ENCODE measurements at places on chromosomes 2 and 18.

- no peak for DNase-seq
These were observed 1432.2 kb upstream of the ACVR2A start for GRCh38 chr2:146412625-146413024.

DNA sequence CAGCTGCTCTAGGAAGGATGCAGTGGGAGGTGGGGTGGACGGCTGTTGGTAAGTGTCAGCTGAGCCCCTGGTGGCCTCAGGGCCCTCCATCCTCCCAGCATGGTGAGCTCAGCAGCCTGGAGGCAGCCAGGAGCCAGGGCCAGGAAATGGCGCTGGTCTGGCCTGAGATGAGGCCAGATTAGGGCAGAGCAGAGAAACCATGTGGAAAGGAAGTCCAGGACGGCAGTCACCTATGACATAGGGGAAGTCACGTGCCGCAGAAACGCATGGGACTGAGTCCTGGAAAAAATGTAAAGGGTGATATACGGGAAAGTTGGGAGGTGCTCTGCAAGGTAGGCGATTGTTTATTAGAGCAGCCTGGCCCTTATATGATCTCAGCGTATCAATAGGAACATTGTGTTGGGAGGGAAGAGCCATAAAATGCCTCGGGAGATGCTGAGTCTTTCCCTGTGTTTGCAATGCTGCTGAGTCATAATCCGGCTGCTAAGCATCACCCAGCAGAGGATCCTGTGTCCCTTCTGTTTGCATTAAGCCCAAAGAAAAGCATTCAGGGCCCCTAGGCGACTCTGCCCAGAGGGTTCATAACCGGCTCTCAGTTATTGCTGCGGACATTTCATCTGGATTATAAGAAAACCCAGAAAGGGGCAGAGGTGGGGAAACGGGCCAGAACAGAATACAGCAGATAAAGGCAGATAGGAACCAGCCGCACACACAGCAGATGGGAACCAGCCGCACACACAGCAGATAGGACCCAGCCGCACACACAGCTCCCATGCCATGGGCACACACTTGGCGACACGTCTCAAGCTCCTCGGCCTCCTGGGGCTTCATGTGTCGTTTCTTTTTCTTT is 30.3 kb upstream of the B3GNT7 start:
- DNase-seq, result no peak

GRCh38 chr2:197604117-197604860 is 71.1 kb downstream of the RFTN2 start:
- DNase-seq, result no peak

DNA sequence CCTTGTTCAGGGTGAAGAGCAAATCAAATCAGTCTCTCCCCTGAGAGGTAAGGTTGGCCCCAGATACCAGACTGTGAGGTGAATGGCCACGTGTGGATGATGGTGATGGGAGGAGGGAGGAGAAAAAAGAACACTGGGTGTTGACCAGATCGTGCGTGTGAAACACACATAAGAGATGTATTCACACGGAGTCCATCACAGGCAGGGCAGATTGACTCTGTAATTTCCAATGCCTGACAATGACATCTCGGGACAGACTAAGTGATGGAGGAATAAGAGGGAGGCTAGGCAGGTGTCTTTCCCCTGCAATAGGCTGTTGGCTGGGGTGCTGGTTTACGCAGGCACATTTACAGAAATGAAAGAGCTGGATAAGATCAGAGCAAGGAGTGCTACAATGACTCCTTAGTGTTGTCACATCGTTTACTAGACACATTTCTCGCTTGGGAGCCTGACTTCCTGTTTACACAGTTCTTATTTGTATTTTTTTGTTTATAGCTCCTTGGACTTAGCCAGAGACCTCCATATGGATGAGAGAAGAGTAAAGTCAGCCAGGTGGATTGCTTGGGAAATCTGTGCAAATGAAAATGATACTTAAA is 43.1 kb downstream of the CPO start:
- DNase-seq, result no peak

GRCh38 chr18:72762515-72763122 is 105.2 kb downstream of the NETO1 start:
- DNase-seq, result no peak

DNA sequence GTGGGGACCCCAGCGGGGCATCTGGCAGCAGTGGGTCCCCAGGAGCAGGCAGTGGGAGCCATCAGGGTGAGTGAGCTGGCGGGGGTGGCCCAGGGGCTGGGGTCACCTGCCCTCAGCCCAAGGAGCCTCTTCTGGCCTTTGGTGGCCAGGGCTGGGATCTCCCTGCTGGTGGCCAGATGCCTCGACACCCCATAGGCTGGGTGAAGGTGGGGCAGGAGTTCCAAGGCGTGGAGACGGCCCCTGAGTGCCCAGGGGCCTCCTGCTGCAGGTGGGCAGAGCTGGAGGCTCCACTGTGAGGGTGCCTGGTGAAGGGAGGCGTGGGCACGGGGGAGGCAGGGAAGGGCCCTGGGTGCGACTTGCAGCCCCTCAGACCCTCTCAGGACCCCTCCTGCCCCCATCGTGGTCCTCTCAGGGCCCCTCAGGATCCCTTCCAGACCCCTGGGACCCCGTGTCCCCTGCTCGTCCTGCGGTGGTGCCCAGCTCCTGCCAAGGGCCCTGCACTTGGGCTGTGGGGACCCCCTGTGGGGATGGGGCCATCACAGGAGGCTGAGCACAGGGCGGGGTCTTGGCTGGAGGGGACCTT is 5.0 kb upstream of the GPR35 start:
- no peak for DNase-seq

Measured in CD8-positive, alpha-beta memory T cell (primary cell).